ENCODE measurements at places on chromosomes 1 and 21.

- DNase-seq = no peak
These were observed at the start of gene PTGFRN for GRCh38 chr1:116909512-116910378. Gene PTGFRN, plus strand, starts transcription at chr1:116909916. Its CDS starts 288 bp downstream, at chr1:116910204.

GRCh38 chr1:1786836-1787605 is 8.8 kb upstream of the NADK start:
- no peak for DNase-seq

DNA sequence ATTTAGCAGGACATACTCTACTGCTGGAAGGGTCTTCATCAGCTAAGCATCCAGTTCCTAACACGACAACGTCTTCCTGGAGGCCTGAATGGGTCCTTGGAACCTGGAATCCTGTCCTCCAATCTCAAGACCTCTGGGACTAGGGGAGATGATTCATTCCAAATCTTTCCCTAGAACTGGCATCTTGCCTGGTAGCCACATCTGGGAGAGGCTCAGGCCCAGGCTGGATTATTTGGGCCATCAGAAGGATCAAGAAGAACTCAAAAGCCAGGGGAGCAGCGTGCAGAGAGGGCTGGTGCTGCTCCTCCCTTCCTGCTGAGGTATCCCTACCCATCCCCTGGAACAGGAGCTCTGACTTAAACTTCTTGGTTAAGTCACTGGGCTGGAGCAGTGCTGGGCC is 2.8 kb upstream of the PHLDA3 start:
- DNase-seq = no peak

- no peak for DNase-seq
These were observed 170.6 kb upstream of the C21orf91 start for GRCh38 chr21:17989780-17990179.

GRCh38 chr1:20950679-20951078 is 163.6 kb upstream of the HP1BP3 start:
- no peak for DNase-seq
